NCI-H1436 (cell line): ENCODE measurements at places on chromosomes 7 and 10.
A peak's percentile ranks its signal among the peaks of the same experiment; 100 is the strongest.

DNA sequence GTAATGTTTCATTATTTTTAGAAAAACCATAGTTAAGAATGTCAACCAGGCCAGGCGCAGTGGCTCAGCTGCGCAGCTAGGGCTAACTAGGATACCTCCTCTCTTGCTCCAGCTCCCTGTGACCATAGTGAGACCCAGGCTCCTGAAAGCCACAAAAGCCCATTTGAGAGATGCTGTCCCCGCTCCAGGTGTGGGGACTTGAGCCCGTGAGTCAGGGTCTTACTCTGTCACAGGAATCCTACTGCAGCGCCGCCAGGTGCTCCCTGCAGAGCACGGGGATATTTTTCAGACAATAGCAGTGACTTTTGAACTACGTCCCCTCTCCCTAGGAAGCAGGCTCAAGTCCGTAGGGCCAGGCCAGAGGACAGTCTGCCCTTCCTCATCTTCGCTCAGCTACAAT, 75.6 kb upstream of the NRBF2 start:
- DNase-seq: no peak

- no peak for DNase-seq
Observed at GRCh38 chr7:134415700-134416099, 43.2 kb downstream of the AKR1B1 start.

DNA sequence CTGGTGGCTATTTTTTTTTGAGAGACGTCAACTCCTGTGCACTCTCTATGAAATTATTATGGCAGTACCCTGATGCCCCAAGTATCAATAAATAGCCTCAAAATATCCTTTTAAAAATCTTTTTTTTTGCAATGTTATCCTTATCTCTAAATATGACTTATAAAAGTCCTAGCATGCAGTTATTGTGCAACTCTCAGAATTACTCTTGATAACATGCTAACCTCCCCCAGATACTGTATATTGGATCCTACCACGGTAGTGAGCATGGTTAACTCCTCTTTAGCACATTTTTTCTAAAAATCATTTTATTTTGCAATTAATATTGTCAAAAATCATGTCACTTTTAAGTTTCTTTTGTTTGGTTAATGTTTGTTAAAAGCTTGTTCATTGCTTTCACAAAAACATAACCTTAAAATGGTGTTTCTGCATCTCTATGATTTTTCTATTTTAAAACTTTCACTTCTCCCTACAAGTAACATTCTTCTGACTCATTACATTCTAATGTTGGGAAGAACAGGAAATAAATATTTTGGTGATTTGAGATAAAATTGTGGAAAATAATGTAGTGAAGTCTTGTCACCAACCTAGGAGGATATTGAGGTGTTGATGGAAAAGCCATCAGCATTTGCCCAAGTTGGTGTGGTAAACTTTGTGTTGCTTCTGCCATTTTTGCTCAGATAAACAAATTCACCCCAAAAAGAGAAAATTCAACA, 42.1 kb upstream of the ADRA2A start:
- no peak for DNase-seq

DNA sequence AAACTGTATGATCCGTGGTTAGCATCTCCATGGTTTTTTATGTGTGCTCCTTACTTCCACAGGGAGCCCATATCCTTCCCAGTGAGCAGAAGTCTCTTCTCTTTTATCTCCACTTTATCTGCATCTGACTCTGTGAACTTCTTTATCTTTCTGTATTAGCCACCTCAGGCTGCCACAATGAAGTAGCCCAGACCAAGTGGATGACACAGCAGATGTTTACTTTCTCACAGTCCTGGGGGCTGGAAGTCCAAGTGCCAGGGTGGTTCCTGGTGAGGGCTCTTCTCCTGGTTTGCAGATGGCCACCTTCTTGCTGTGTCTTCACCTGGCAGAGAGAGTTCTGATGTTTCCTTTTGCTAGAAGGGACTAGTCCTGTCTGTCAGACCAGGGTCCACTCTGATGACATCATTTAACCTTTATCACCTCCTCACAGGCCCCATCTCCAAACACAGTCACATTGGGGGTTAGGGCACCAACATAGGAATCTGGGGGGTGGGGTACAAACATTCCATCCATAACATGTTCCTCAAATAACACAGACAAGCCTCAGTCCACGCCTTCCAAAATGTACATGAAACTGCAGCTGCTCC, 108.5 kb upstream of the RNF32 start:
- DNase-seq: no peak

DNA sequence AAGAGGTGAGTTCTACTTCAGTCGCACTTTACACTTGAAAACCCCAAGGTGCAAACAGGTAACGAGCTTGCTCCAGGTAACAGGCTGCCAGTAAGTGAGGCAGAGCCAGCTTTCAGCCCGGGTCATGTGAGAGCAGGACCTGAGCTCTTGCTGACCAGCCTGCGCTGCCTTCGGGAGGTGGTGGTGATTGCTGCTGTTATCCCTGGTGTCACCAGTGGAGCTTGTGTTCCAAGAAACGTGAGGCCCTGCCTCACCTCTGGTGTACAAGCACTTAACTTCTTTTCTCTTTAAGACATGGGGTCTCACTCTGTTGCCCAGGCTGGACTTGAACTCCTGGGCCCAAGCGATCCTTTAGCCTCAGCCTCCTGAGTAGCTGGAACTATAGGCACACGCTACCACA, 265.0 kb downstream of the CELF2 start:
- no peak for DNase-seq

DNA sequence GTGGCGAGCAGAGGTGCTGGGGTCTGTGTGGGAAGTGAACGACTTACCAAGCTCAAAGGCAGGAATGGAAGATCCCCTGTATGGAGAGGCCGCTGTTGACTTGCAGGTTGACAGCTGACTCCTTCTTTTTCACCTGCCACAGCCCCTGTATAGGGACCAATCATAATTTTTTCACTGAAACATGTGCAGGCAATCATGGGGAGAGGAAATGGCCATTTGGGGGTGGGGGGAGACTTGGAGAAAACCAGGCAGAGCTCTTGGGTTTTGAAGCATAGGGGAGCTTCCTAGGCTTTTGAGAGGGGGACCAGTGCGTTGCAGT, 101.4 kb downstream of the WDR37 start:
- DNase-seq: no peak

DNA sequence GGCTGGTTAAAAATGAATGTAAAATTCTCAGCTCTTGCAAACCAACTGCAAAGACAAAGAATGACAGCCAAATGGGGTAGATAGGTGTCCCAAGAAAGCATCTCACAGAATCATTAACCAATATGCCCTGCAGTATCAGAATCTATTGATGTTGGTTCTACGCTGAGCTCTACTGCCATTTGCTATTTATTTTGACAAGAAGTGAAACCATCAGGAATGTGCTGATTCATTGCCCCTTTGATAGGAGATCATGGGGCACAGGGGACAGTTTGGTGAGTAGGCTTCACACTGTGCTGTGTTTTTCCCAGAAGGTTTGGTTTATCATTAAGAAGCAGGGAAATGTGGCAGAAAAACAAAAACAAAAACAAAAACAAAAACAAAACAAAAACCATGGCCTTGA, 19.4 kb upstream of the CDC14C start:
- DNase-seq: no peak

DNA sequence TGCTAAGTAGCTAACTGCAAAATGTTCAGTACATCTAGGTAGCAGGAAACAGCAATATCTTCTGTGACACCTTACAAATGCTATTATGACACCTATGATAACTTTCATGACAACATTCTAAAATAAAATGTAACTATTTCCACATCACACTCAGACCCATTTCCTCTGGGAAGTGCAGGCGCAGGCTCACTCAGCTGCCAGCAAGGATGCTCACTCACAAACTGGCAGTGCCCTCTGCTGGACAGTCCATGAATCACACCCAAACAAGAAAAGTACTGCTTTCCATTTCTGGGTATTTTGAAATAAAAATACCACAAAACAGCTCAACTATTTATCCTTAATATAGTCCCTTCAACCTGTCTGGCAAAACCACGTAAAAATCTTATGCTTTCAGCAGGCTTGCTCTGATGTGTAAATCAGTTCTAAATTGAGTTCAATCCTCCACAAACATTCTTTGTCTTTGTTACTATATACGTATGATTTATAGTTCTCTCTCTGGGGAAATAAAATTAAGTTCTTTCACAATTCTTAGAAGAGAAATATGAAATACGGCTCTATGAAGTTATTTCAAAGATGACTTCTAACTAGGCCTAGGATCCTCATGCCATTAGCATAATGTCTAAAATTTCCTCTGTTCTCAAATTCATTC, 176.6 kb downstream of the PARD3 start:
- DNase-seq: peak; percentile 62

GRCh38 chr7:34362621-34363020, 295.4 kb upstream of the NPSR1 start:
- no peak for DNase-seq

- peak; percentile 11 for DNase-seq
Observed at GRCh38 chr7:10128748-10129147, 844.9 kb upstream of the PHF14 start.

DNA sequence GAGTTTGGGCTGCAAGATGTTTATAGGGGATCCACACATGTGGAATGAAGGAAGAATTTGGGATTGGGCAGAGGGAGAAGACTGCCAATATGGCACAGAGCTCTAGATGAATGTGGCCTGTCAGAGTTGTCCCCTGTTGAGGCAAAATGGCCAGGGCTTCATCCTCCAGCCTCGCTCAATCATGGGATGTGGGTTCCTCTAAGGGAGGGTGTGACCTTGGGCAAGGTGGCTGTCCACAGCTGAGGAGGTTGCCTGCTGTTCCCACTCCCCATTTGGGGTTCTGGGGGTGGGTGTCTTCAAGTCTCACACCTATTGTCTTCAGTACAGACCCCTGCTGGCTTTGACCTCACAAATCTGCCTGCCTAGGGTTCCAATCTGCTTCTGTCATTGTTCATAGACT, 121.6 kb upstream of the FAM204A start:
- no peak for DNase-seq

DNA sequence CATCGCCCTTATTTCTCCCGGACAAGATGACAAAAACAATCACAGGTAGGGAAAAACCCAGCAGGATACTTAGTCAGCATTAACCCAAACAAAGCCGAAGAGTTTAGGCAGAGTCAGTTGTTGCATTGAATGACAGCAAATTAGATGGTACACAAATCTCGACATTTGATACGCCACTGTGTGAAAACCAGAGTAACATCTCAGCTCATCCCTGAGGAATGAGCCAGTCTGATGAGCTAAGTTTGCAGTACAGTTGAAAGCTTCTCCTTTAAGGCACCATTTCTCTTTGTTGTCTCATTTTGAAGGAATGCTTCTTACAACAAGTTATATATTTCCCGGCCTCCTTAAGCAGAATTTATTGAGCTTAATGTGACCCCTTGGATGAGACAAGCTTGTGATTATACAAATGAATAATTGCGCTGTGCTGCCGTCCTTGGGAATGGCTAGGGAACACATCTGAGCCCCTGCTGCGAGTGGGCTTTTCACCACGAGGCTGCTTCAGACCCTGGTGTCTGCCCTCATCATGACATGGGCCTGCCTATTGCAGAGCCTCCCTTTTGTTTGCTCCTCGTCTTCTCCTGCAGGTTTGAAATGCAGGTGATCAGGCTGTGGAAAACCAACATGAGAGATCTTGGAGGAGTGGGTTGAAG, 137.3 kb downstream of the CELF2 start:
- DNase-seq: no peak

- DNase-seq: no peak
Observed at GRCh38 chr7:37558320-37559096, 109.8 kb upstream of the ELMO1 start.

- no peak for DNase-seq
Observed at GRCh38 chr10:45419676-45420025, 45.6 kb downstream of the ALOX5 start.

DNA sequence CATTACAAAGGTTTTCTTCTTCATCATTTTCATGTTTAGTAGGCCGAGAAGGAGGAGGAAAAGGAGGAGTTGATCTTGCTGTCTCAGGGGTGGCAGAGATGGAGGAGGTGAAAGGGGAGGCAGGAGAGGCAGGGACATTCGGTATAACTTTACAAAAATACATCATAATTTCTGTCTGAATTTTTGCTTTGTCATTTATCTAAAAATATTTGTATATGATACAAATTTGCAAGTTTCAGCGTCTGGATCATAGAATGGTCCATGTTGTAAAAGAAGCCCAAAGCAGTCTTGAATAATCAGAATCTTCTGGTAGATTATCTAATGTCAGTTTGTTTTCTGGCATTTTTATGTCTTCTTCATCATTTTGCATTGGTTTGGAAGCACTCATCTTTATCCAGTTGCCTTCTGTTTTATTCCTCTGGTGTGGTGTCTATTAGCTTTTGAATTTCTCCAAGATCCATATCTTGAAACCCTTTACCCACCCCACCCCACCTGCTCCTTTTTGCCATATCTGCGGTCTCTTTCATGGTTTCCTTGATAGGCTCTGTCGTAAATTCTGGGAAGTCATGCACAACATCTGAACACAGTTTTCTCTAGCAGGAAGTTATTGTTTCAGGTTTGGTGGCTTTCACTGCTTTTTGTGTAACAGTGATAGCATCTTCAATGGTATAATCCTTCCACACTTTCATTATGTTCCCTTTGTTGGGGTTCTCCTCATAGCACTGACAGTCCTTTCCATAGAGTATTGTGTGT, 95.0 kb downstream of the ST7 start:
- DNase-seq: no peak

GRCh38 chr7:159148430-159149395, 4.0 kb upstream of the VIPR2 start:
- DNase-seq: no peak

- no peak for DNase-seq
Observed at GRCh38 chr10:3531670-3532069, 253.3 kb downstream of the KLF6 start.

DNA sequence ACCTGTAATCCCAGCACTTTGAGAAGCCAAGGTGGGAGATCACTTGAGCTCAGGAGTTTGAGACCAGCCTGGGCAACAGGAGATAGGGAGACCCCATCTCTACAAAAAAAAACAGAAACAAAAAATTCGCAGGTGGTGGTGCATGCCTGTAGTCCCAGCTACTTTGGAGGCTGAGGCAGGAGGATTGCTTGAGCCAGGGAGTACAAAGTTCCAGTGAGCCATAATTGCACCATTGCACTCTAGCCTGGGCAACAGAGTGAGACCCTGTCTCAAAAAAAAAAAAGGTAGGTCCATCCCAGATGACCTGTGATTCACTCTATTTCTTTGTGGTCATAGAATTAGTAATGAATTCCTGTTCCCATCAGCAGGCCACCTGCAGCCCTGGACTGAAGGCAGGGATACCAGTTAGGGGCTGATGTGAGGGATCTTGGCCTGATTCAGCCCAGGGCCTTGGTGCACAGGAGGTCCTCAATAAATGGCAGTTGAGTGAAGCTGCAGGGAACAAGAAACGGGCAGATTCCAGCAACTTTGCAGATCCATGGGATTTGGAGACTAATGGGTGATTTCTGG, at the start of gene MYH16:
Gene MYH16 (plus strand): TSS at position 364 of the 570 bp plus-strand sequence.
- no peak for DNase-seq

- DNase-seq: no peak
Observed at GRCh38 chr10:58041901-58042300, 225.8 kb downstream of the IPMK start.

- DNase-seq: no peak
Observed at GRCh38 chr7:1090686-1091643, 3.1 kb downstream of the GPER1 start.

DNA sequence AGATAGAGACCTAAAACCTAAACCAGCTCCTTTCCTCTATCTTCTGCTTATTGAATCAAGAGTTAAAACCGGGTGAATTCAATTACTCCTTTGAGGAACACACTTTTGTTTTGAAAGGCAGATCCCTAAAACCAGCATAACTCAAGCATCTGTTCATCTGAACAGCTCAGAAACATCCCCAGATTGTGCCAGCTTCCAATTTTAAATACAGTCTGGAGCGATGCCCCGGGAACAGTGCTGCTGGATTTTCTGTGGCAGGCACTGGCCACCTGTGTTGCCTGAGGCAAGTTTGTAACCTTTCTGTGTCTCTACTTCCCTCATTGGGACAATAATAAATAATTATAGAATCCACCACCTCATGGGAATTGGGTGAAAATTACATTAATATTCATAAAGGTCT, 281.4 kb upstream of the NFE2L3 start:
- DNase-seq: no peak
